ENCODE measurements at places on chromosomes 12 and 14. TPM values are rescaled to one million over a fixed set of nuclear protein-coding genes. Genes with fewer than 3 reads are reported as not detected.

GRCh38 chr12:115343601-115344000 lies 659.6 kb upstream of the TBX3 start:
- H3K4me3 ChIP-seq = no peak overlapping the region
- no peak overlapping the region for H3K27ac ChIP-seq
- H3K36me3 ChIP-seq = no peaks in the 10 kb centered on the region
- DNase-seq = no peak
- no peaks in the 10 kb centered on the region for H3K4me1 ChIP-seq
- no peaks in the 10 kb centered on the region for H3K27me3 ChIP-seq

- H3K4me3 ChIP-seq = no peak overlapping the region
- DNase-seq = no peak
- no peak overlapping the region for H3K27ac ChIP-seq
- H3K27me3 ChIP-seq = no peaks in the 10 kb centered on the region
- H3K4me1 ChIP-seq = no peaks in the 10 kb centered on the region
These were observed 1071.1 kb upstream of the FLRT2 start for GRCh38 chr14:84458881-84459280.

- no peaks in the 10 kb centered on the region for H3K36me3 ChIP-seq
- no peak overlapping the region for H3K4me3 ChIP-seq
- H3K27ac ChIP-seq = no peak overlapping the region
- H3K4me1 ChIP-seq = no peaks in the 10 kb centered on the region
These were observed 14.5 kb upstream of the CLEC4A start for GRCh38 chr12:8108808-8109398.

- no peaks in the 10 kb centered on the region for H3K36me3 ChIP-seq
- DNase-seq = no peak
- H3K27me3 ChIP-seq = no peaks in the 10 kb centered on the region
These were observed 75.1 kb downstream of the FERMT2 start for GRCh38 chr14:52875707-52876106.

PTPN6 gene
- total RNA-seq = 237 TPM

- no peaks in the 10 kb centered on the region for H3K36me3 ChIP-seq
- H3K27ac ChIP-seq = no peak overlapping the region
- no peaks in the 10 kb centered on the region for H3K27me3 ChIP-seq
- H3K4me1 ChIP-seq = no peaks in the 10 kb centered on the region
- H3K4me3 ChIP-seq = no peak overlapping the region
These were observed 35.5 kb upstream of the ALX1 start for GRCh38 chr12:85244561-85244960.

- no peak for DNase-seq
- H3K27me3 ChIP-seq = no peaks in the 10 kb centered on the region
- H3K36me3 ChIP-seq = no peaks in the 10 kb centered on the region
- H3K4me1 ChIP-seq = peaks cover 8% of the 10 kb centered on the region
- H3K4me3 ChIP-seq = no peak overlapping the region
- no peak overlapping the region for H3K27ac ChIP-seq
These were observed 9.7 kb upstream of the RIN3 start for GRCh38 chr14:92503756-92504491.

DNA sequence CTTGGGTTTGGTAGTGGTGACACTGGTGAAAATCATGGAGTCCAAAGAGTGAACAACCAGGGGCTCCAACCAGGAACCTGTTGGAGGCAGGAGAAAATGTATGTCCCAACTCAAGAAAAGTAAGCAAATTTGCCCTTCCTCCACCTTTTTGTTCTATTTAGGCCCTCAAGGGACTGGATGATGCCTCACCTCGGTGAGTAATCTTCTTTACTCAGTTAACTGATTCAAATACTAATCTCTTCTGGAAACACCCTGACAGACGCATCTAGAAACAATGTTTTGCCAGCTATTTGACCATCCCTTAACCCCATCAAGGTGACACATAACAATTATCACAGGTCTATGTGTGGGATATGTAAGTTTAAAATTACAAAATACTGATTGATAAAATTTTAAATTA lies 272.4 kb upstream of the FOXG1 start:
- no peaks in the 10 kb centered on the region for H3K36me3 ChIP-seq
- no peak for DNase-seq
- H3K4me1 ChIP-seq = no peaks in the 10 kb centered on the region
- no peak overlapping the region for H3K4me3 ChIP-seq
- no peak overlapping the region for H3K27ac ChIP-seq
- no peaks in the 10 kb centered on the region for H3K27me3 ChIP-seq

DACT1 gene
- total RNA-seq = 5.6 TPM

- no peak overlapping the region for H3K27ac ChIP-seq
- no peaks in the 10 kb centered on the region for H3K36me3 ChIP-seq
- peak; percentile 3 for DNase-seq
- no peak overlapping the region for H3K4me3 ChIP-seq
- H3K4me1 ChIP-seq = no peaks in the 10 kb centered on the region
- H3K27me3 ChIP-seq = peaks cover 22% of the 10 kb centered on the region
These were observed 85.4 kb downstream of the WSCD2 start for GRCh38 chr12:108214486-108214885.

DNA sequence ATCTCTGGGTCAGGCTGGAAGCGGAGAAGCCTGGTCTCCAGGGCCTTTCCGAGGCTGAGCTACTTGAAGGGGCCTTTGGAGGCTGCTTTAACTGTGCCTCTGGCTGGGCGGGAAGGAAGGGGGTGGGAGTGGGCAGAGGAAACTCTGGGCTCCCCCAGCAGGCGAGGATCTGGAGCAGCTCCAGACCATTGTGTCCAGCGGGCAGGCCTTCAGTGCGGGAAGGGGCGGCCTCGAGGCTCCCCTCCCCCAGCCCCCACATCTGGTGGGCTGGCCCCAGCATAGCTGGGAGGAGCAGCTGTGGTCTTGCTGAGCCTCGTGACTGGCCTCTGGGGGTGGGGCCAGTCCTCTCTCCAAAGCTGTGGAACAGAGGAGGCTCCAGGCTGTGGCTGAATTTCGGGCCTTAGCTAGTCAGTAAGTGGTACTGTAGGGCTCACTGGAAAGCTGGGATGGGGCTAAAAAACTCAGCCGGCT lies 3.4 kb downstream of the TAMALIN start:
- peaks cover 33% of the 10 kb centered on the region for H3K4me1 ChIP-seq
- H3K4me3 ChIP-seq = no peak overlapping the region
- no peaks in the 10 kb centered on the region for H3K27me3 ChIP-seq
- no peak for DNase-seq
- no peak overlapping the region for H3K27ac ChIP-seq

GDF3 gene
- not detected for total RNA-seq

DNA sequence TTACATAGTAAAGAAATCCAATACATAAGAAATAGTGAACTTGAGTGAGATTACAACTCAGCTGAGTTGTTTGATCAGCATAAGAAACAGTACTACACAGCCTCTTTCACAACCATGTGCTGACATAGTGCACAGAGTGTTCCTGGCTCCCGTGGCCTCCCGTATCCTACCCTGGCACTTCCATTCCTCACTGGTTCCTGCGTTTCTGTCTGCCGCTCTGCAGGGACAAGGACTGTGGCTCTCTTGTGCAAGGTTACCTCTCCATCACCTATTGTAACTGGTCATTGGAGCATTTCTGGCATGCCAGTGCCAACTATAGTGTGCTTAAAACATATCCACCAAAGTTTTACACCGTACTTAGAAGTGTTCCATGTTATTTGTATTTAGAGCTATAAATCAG lies 46.3 kb upstream of the PCED1B start:
- H3K4me1 ChIP-seq = no peaks in the 10 kb centered on the region
- no peaks in the 10 kb centered on the region for H3K27me3 ChIP-seq
- no peaks in the 10 kb centered on the region for H3K36me3 ChIP-seq
- no peak overlapping the region for H3K4me3 ChIP-seq

DNA sequence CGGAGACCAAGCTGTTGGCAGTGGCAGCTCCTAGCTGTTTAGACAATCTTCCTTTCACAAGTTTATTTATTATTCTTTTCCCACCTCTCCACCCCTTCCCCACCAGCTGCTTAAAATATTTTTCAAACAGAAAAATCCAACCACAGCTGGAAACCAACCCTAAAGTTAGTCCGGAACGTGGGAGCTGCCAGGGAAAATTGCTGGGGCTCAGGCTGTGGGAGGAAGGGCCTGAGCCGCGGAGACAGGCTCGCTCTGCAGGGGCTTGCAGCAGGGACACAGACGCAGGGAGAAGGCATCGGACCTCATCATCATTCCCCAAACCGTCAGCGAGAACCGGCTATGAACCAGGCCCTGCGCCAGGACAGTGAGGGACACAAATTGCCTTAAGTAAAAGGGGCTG lies 16.1 kb upstream of the TMEM106C start:
- no peaks in the 10 kb centered on the region for H3K27me3 ChIP-seq
- H3K4me1 ChIP-seq = peaks cover 4% of the 10 kb centered on the region
- no peak overlapping the region for H3K27ac ChIP-seq
- H3K36me3 ChIP-seq = no peaks in the 10 kb centered on the region
- H3K4me3 ChIP-seq = no peak overlapping the region

DNA sequence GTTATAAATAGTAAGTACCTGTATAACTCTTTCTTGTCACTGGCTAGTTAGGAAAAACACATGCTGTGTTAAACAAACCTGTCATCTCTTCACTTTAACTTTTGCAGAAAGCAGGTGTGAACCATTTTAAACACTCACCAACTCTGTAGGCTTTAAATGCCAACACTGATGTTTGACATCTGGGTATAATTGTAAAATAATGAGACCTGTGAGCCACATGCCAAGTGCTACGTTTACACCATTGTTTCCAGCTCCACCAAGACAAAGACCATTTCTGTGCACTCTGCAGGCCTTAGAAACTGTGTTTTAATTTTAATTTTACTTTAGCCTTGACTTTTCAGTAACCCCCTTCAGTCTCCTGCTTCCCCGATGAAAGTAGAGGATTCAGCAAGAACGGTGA lies 11.0 kb downstream of the TPH2 start:
- no peak overlapping the region for H3K27ac ChIP-seq
- H3K36me3 ChIP-seq = no peaks in the 10 kb centered on the region
- no peak for DNase-seq
- no peak overlapping the region for H3K4me3 ChIP-seq
- no peaks in the 10 kb centered on the region for H3K4me1 ChIP-seq

DNA sequence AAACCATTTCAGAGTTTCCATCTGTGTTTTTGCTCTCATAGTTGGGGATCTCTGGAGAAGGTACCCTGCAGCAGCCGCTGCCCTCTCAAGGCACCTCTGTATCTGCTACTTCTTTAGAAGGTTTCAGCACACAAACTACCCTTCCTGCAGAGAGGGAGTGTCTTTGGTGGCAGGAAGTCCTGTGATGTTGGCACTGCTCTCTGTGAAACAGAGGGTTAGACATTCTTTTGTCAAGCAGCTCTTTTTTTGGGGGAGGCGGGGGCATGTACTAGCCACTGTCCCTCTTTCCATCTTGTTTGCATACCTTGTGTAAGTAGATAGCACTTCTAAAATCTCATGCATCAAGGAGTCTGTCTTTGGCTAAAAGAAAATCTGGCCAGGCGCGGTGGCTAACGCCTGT lies 352.6 kb downstream of the BMP4 start:
- DNase-seq = no peak
- no peaks in the 10 kb centered on the region for H3K27me3 ChIP-seq
- H3K27ac ChIP-seq = no peak overlapping the region
- no peak overlapping the region for H3K4me3 ChIP-seq

- no peak overlapping the region for H3K4me3 ChIP-seq
- no peaks in the 10 kb centered on the region for H3K4me1 ChIP-seq
- H3K36me3 ChIP-seq = no peaks in the 10 kb centered on the region
- no peaks in the 10 kb centered on the region for H3K27me3 ChIP-seq
- DNase-seq = no peak
These were observed 908.1 kb downstream of the GALC start for GRCh38 chr14:87084908-87085307.

DNA sequence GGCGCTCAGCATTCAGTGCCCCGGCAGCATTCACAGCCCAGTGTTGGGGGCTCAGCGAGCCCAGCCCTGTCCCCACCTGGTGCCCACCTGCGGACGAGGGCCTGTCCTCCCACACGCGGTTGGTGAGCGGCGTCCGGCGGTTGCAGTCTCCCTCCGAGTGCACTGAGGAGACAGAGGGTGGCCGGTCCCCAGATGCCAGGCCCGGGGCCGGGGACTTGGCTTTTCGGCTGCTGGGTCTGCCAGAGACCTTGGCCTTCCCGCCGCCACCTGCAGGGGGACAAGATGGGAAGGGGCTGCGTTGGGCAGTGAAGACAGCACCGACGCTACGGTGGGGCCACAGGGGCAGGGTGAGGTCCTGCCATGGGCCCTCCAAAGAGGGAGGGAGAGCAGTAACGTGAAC lies 31.2 kb downstream of the RFLNA start:
- H3K36me3 ChIP-seq = peaks cover 57% of the 10 kb centered on the region
- no peak for DNase-seq
- H3K4me1 ChIP-seq = no peaks in the 10 kb centered on the region
- H3K27me3 ChIP-seq = no peaks in the 10 kb centered on the region

GRCh38 chr14:50734950-50735695 lies 67.0 kb upstream of the SAV1 start:
- H3K4me1 ChIP-seq = peaks cover 2% of the 10 kb centered on the region
- H3K27me3 ChIP-seq = no peaks in the 10 kb centered on the region
- H3K27ac ChIP-seq = no peak overlapping the region
- DNase-seq = no peak
- H3K36me3 ChIP-seq = peaks cover 82% of the 10 kb centered on the region
- H3K4me3 ChIP-seq = no peak overlapping the region

OR6C2 gene
- total RNA-seq = not detected

DNA sequence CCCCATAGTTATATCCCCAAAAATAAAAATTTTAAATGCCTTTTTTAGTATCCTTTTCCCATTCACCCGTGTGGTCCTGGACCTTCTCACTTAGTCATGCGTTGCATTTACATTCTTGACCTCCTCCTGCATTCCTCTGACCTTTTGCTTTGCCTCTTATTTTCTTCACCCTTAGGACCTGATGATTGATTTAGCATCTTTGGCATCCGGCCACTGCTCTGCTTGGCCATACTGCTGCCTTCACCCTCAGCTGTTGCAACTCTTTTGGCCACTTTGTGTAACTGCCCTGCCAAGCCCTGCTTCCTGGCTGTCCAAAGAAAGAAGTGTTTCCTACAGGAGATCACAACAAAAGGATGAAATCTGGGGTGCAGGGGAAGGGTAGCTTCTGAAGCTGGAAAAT lies 48.8 kb upstream of the SLC38A4 start:
- no peak overlapping the region for H3K27ac ChIP-seq
- H3K36me3 ChIP-seq = no peaks in the 10 kb centered on the region
- no peak overlapping the region for H3K4me3 ChIP-seq
- no peak for DNase-seq

SMCO3 gene
- total RNA-seq = not detected

- no peak overlapping the region for H3K4me3 ChIP-seq
- no peaks in the 10 kb centered on the region for H3K36me3 ChIP-seq
- DNase-seq = no peak
- H3K27me3 ChIP-seq = no peaks in the 10 kb centered on the region
These were observed 180.1 kb downstream of the DACT1 start for GRCh38 chr14:58817846-58818245.
